Endothelial cell of umbilical vein (primary cell): ENCODE measurements at places on chromosomes 13 and 19. TPM values are rescaled to one million over a fixed set of nuclear protein-coding genes. Genes with fewer than 3 reads are reported as not detected.
A peak's percentile ranks its signal among the peaks of the same experiment; 100 is the strongest.

DNA sequence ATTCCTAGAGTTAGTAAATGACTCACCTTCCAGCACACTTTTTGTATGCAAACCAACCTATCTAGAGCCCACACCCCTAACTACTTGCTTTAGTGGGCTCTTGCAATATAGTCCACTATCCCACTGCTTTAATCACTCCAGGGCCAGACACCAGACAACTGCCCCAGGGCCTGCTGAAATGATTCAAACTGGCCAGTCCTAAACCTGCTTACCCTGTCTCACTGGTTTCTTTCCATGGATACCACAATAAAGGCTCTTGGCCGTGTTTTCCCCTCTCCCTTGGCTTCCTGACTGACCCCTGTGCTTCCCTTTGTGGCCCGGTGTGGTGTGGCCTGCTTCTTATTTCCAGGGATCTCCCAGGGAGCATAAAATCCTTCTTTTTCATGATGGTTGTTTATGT lies 14.6 kb downstream of the HS6ST3 start:
- no peak for DNase-seq
- no peaks in the 10 kb centered on the region for H3K36me3 ChIP-seq
- no peak overlapping the region for H3K27ac ChIP-seq
- H3K4me1 ChIP-seq = no peaks in the 10 kb centered on the region
- H3K4me3 ChIP-seq = no peak overlapping the region

GRCh38 chr19:28700176-28700575 lies 512.8 kb downstream of the UQCRFS1 start:
- no peak for DNase-seq
- H3K4me1 ChIP-seq = no peaks in the 10 kb centered on the region
- no peaks in the 10 kb centered on the region for H3K36me3 ChIP-seq

Gene TMEM238
- 0.18 TPM in 1 of 2 replicates, not detected in the other for polyA plus RNA-seq

Gene CASP14
- polyA plus RNA-seq = not detected in 2 replicates

GRCh38 chr19:1901940-1902404 lies 3.2 kb upstream of the ADAT3 start:
- H3K27me3 ChIP-seq = no peaks in the 10 kb centered on the region
- no peak overlapping the region for H3K27ac ChIP-seq
- H3K4me1 ChIP-seq = peaks cover 4% of the 10 kb centered on the region
- no peaks in the 10 kb centered on the region for H3K36me3 ChIP-seq
- H3K4me3 ChIP-seq = no peak overlapping the region

GRCh38 chr19:8221161-8221560 lies 12.0 kb downstream of the CERS4 start:
- no peaks in the 10 kb centered on the region for H3K4me1 ChIP-seq
- no peak overlapping the region for H3K4me3 ChIP-seq
- H3K27ac ChIP-seq = no peak overlapping the region
- DNase-seq = no peak

Gene SCN1B
- 11.2 and 14.0 TPM in 2 replicates for polyA plus RNA-seq

DNA sequence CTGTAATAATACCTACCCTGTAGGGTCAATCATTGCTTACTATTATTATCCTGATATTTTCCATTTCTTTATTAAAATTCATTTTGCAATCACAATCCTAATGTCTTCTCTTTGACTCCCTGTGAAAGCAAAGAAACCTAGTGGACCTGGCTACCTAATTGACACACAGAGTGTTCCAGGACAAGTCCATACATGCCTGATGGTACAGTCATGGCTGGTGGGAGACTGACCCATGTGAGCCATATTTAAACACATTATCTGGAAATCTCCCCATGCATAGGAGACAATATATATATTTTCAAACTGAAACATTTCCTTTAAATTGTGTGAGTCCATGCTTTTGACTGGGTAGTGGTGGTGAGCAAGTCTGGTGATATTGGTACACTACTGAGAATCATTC lies 230.6 kb upstream of the DACH1 start:
- no peaks in the 10 kb centered on the region for H3K27me3 ChIP-seq
- no peak for DNase-seq
- H3K36me3 ChIP-seq = no peaks in the 10 kb centered on the region
- no peak overlapping the region for H3K4me3 ChIP-seq

- H3K27me3 ChIP-seq = no peaks in the 10 kb centered on the region
- DNase-seq = peak; percentile 36
- no peak overlapping the region for H3K4me3 ChIP-seq
- peaks cover 3% of the 10 kb centered on the region for H3K4me1 ChIP-seq
- H3K36me3 ChIP-seq = no peaks in the 10 kb centered on the region
Measured at GRCh38 chr13:100454876-100455275, 133.7 kb downstream of the GGACT start.

DNA sequence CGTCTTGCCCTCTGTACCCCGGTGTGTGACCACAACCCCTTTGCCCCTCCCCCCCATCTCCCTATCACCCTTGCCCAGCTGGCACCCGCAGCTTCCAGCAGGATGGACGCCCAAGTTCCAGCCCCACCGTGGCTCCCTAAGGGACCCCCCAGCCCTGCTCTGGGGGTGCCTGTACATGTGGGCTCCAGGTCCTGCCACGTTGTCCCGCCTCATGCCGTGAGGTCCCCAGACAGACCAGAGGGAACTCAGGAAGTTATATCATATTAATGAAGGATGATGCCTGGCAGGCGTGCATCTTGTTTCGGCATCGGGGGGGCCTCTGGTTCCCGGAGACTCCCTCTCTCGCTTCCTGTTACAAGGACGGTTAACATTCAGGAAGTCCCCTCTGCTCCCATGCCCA lies 1.6 kb upstream of the PTGIR start:
- peaks cover 12% of the 10 kb centered on the region for H3K4me1 ChIP-seq
- no peaks in the 10 kb centered on the region for H3K36me3 ChIP-seq
- no peak for DNase-seq
- no peak overlapping the region for H3K4me3 ChIP-seq

DNA sequence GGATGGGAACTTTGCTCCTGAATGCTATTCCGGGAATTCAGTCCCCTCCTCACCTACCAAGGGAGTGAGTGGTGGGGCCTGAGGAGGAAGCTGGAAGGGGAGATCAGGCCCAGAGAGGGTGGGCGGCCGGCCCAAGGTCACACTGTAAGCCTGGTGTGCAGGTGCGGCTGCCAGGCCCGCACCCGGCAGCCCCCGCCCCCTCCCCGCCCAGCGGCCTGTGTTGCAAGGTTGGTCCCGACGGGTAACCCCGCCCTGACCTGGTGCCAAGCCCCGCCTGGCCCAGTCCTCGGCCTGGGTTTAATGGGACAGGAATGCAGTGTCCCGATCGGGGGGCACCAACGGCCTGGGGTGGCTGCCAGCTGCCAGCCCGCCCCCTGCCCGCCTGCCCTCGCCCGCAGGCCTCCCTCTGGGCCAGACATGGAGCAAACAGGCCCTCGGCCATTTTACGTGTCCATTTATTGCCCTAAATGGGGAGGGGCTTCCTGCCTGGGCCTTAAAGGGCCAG lies 5.5 kb downstream of the ZBTB7A start:
- no peak for DNase-seq
- peak overlapping the region; percentile 23 for H3K27ac ChIP-seq
- H3K36me3 ChIP-seq = peaks cover 5% of the 10 kb centered on the region
- H3K4me3 ChIP-seq = no peak overlapping the region
- H3K27me3 ChIP-seq = no peaks in the 10 kb centered on the region
- peaks cover 25% of the 10 kb centered on the region for H3K4me1 ChIP-seq

GRCh38 chr19:44557933-44558332 lies 28.5 kb upstream of the CEACAM20 start:
- H3K36me3 ChIP-seq = no peaks in the 10 kb centered on the region
- no peak for DNase-seq
- H3K4me1 ChIP-seq = no peaks in the 10 kb centered on the region

GRCh38 chr13:112172017-112172416 lies 105.1 kb downstream of the SOX1 start:
- no peak overlapping the region for H3K27ac ChIP-seq
- H3K4me1 ChIP-seq = no peaks in the 10 kb centered on the region
- no peak overlapping the region for H3K4me3 ChIP-seq
- H3K36me3 ChIP-seq = no peaks in the 10 kb centered on the region

Gene SLITRK1
- not detected in 2 replicates for polyA plus RNA-seq
